Activated naive CD4-positive, alpha-beta T cell treated with anti-CD3 and anti-CD28 coated beads, Interleukin-2, amount 50 U/mL, for 16 hours (primary cell): ENCODE measurements at places on chromosomes 5 and 9.
A peak's percentile ranks its signal among the peaks of the same experiment; 100 is the strongest.

DNA sequence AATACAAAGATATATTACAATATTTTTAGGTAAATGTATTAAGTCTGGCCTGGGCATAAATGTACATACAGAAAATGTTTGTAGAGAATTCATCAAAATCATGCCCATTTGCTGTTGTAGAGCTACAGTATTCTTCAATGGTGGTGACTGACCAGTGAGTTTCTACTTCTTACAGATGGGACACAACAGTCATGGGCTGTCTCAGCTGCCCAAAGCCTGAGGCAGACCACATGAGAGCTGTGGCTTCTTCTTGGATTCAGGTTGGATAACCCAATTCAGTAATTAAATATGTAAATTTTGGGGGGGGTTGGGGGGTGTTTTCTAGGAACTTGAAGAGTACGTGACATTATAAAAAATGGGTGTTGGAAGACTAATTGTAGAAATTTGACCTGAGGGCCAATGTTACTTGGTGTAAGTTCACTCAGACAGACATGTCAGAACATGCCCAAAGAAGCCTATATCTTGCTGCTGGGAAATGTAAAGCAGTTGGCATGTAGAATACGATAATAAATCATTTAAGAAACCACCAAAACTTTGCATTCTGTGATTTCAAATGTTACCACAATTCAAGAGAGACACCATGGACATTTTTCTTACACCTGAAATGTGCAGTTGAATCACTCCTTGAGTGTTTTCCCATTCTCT is 17.9 kb downstream of the STARD4 start:
- DNase-seq: no peak

GRCh38 chr5:73913971-73914370 is 288.0 kb downstream of the ARHGEF28 start:
- DNase-seq: no peak

DNA sequence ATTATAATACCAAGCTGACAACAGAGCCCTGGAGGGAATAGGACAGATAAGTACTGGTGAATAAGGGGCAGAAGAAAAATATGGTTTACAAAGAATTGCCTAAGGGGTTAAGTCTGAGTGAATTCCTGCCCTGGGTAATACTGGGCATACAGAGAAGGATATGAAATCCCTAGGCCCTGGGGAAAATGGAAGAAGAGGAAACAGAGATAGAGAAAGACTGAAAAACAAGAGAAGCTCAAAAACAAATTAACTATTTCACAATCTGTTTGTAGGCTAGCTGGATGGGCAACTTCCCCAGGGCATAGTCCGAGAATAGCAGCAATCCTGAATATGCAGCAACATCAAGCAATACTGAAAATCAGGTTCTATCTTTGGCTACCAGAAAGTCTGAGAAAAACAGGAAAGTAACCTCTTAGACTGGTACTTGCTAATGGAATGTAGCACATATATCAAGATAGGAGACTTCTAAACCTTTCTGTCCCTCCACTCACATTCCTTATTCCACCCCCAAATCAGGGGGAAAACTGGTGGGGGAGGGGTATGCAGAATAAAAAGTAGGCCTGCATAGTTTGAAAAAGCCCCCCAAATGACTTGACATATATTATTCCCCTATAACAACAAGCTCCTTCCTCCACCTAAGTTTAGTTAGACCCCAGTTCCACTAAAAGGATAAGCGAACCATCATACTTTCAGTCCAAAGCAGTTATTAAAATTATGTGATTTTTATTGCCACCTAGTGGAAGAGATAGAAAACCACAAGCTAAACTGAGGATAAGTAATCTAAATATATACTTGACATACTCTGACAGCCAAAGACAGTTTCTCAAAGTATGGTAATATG is 20.6 kb downstream of the SLC38A9 start:
- DNase-seq: no peak

DNA sequence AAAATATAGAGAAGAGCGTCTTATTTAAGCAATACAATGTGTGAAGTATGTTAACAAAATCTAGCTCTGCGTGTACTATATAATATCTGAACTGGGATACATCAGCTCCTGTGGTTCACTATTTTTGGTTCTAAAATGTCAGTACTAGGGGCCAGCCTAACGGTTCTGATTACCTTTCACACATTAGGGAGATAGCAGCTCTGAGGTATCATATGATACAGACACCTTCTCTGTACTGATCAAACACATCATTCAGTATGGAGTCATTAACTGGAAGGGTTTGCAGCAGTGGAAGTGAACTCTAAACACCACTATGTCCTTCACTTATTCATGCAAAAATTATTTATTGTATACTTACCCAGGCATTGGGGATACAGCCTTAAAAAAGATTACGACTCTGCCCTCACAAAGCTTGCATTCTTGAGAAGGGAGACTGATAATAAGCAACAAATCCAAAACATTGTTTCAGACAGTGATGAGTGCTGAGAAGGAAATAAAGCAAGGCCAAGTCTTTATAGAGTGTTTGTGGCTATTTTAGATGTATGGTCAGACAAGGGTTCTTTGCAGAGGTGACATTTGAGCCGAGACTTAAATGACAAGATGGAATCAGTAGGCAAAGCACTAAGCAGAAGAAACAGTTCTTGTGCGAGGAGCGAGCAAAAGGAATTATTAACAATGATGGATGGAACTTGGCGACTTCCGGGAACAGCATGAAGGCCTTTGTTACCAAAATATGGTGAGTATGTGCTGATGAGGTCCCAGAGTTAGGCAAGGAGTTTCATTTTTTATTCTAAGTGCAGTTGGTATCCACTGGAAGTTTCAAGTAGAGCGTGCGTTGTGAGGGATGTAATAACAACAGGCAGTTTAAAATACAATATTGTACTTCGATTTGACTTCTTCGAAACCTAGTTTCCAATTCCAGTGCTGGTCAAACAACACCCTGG is 1.8 kb upstream of the LNPEP start:
- DNase-seq: no peak

DNA sequence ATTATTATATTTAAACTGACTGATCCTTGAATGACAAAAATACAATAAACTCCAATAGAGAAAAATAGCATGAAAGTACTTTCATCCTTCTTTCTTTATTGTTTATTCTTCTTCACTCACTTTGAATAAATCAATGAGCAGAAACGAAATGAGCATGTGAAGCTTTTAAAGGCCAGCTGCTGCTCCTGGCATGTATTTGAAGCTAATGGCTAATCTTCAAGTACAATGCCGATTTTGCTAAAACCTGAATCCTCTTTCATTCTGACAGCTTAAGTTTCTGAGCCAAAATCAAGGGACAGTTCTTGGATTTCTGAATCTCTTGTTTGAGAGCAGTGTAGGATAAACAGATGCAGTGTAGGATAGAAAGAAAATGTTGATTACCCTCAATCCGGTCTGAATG is 237.3 kb downstream of the CDH10 start:
- DNase-seq: no peak

GRCh38 chr9:88835772-88836171 is 155.5 kb upstream of the S1PR3 start:
- DNase-seq: no peak

DNA sequence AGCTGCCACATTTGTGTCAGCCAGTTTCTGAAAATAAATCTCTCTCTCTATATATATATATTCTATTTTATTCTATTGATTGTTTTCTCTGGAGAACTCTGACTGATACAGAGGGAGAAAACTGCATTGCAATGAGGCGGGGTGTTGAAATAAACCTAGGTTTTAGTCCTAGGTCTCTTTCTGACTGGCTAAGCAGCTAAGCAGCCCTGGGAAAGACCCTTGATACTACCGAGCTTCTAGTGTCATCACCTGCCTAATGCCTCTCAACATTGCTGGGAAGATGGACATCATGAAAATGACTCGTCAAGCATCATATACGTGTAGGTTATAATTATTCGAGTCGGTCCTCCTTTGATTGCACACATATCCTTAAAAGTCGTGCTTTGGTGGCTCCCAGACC is 166.5 kb upstream of the IL12B start:
- no peak for DNase-seq

GRCh38 chr5:126062398-126063221 is 360.6 kb upstream of the GRAMD2B start:
- DNase-seq: no peak

- no peak for DNase-seq
These were observed 11.4 kb downstream of the VDAC1 start for GRCh38 chr5:133993185-133993936.

- DNase-seq: no peak
These were observed 601.8 kb downstream of the CCDC171 start for GRCh38 chr9:16154521-16155078.

DNA sequence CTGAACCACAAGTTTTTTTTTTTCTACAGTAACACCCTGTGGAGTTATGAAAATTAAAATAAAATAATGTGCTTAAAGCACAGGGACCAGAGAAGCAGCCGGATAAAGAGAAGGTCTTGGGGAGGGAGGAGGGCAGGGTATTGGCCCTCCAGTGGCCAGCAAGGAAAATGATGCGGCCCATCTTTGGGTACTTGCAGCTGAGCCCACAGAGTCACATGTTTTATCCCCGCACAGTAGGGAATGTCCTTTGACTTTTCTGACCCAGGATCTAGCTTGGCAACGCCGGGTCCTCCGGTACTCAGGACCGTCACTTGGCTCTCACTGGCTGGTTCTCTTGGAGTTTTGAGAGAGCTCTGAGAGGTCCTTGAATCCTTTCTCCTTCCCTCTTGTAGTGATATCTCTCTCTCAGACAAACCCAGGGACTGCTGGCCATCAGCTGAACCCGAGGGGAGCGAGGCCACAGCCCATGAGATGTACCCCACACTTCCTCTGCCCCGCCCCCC is 35.3 kb upstream of the HSPA9 start:
- no peak for DNase-seq

DNA sequence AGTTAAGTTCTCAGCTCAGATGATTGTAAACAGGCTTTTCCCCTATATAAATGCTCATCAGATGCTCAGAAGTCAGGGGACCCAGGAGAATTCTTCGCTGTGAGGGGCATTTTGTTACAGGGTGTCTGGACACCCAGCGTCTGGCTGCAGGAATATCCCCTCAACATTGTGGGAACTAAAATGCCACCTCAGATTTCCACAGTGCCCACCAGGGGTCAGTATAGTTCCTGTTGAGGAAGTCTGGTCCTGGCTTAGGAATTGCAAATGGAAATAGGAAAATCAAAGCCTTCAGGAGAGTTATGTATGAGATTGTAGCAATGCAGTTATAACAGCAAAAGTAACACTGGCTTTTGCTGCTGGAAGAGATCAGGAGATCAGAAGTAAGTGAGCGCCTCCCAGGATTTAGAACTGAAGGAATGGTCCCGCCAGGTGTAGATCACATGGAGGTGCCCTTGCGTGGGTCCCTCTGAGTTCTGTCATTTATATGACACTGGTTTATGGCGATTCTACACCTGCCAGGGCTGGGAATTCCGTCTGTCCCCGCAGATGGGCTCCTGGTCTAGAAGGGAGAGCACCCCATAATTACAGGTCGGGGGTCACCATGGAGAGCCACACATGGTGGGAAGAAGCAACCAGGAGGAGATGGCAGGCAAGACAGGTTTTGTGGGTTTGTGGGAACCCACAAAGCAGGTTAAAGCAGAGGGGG is 47.1 kb upstream of the CTSL start:
- peak; percentile 26 for DNase-seq

DNA sequence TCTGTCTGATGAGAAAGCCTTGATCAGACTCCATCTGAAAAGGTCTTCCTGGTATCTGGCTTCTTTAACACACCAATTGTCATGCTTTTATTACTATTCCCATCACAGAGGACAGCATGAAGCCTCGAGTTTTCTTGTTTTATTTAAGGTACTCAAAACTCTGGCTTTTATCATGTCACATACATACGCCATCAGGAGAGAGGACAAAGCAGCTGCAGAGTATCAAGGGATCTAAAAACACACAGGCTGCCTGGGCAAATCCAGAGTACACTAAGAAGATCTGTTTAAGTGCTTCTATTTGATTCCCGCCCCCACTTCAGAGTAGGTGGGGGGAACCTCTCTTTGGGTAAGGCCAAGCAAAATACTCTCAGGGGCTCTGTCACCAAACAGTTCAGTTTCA is 277.2 kb downstream of the SPOCK1 start:
- no peak for DNase-seq

DNA sequence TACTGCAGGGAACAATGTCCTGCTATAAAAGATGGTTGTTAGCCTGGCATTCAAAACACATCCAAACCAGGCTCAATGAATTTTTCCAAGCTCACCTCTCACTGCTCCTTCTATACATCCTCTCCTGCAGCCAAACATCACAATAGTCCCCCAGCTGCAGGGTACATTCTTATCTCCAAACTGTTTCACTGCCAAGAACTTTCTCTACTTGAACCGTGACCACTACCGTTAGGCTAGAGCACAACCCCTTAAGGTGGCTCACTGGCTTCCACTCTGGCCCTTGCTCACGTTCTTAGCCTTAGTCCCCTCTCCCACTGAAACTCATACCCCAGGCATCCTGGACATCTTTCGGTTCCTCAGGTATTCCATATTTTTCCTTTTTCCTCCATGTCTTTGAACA is 29.0 kb upstream of the ANXA6 start:
- no peak for DNase-seq

DNA sequence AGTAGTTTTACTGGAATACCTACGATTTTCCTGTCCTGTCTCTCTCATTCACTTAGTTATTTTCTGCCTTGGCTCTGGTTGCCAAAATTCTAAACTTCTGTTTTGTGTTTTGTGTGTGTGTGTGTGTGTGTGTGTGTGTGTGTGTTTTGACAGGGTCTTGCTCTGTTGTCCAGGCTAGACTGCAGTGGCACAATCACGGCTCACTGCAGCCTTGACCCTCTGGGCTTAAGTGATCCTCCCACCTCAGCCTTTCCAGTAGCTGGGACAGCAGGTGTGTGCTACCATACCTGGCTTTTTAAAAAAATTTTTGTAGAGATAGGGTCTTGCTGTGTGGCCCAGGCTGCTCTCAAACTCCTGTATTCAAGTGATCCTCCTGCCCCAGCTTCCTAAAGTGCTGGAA is 17.2 kb downstream of the UBE2D2 start:
- DNase-seq: no peak

DNA sequence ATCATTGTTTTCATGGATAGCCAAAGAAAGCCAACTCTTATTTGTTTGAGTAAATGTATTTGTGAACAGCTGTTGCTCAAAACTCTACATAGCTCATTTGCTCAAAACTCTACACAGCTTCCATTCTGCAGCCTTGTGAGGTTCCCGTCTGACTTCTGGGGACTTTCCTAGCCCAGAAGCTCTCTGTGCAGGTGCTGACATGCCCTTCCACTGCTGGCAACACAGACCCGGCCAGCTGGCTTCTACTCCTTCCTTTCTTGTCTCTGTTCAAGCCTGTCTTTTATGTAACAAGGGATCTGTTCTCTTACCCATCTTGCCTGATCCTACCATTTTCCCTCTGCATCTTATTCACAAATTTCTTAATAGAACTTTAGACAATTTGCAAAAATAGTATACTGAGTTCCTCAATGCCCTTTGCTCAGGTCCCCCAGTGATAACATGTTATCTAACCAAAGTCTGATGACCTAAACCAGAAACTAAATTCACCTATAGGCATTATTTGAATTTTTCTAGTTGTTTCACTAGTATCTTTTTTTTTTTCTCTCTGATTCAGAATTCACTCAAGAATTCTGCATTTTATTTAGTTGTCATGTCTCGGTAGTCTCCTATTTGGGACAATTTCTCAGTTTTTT is 556.5 kb upstream of the SEMA6A start:
- DNase-seq: no peak

- no peak for DNase-seq
These were observed 15.0 kb downstream of the RFX3 start for GRCh38 chr9:3510796-3511195.
